Stimulated activated CD4-positive, alpha-beta T cell treated with anti-CD3 and anti-CD28 coated beads, Interleukin-12 subunit alpha, Interleukin-12 subunit beta, amount 100 ng/mL, for 24 hours (primary cell): ENCODE measurements at places on chromosomes 4 and X.

- DNase-seq = no peak
Measured at GRCh38 chr4:4842476-4843441, 16.7 kb upstream of the MSX1 start.

DNA sequence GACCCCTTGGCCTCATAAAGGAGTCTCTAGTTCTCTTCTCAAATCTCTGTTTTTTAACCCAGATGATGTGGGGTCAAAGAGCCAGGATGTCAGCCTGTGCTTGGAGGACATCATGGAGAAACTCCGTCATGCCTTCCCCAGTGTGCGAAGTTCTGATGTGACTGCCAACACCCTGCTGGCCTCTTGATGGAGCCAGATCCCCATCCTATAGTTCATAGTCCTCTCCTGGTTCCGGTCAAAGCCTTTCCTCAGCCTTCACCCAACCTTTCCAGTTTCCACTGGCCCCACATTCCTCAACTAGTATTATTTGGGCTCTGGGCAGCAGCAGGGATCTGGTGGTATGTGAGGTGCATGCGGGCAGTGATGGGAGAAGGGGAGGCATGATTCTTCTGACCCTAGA lies 30.7 kb downstream of the TAF7L start:
- no peak for DNase-seq

- no peak for DNase-seq
Measured at GRCh38 chr4:74397748-74398426, 32.9 kb downstream of the EREG start.

- no peak for DNase-seq
Measured at GRCh38 chr4:77777135-77777807, 41.9 kb downstream of the CNOT6L start.

GRCh38 chrX:153799326-153799725 lies 4.9 kb downstream of the SSR4 start:
- DNase-seq = no peak

- no peak for DNase-seq
Measured at GRCh38 chr4:7068279-7068842, 497 bp upstream of the GRPEL1 start.

DNA sequence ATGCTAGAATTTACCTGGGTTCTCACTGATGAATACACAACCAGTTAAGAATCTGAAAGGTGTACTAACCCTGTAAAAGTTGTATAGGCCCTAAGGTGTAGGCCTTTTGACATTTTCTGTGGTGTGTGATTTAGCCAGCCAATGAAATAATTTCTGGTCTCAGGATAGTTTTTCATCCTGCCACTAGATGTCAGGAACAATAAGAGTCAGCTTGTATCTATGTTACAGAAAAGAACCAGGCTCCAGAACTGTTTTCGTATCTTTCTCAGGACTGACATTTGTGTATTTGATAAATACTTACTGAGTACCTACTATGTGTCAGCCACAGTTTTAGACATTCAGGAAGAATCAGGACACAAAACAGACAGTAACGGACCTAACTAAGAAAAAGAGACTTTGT lies 673.6 kb upstream of the TENM3 start:
- DNase-seq = no peak

DNA sequence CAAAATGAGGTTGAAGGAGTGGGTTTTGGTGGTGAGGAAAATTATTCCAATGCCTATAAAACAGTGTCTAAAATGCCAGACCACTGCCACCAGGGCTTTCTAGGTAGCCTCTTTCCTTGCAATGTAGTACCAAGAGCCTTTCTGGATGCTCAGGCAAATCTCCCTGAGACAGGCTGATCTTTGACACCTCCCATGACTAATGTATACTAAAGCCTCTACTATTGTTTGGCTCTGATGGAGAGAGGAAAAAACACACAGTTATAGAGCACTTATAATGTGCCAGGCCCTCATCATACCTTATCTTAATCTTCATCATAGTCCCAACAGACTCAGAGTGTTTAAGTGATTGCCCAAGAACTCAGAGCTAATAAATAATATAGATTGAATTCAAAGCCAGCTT lies 5.8 kb downstream of the MTMR8 start:
- no peak for DNase-seq

GRCh38 chr4:83217721-83218522 lies 66.7 kb downstream of the COQ2 start:
- DNase-seq = peak; percentile 43

DNA sequence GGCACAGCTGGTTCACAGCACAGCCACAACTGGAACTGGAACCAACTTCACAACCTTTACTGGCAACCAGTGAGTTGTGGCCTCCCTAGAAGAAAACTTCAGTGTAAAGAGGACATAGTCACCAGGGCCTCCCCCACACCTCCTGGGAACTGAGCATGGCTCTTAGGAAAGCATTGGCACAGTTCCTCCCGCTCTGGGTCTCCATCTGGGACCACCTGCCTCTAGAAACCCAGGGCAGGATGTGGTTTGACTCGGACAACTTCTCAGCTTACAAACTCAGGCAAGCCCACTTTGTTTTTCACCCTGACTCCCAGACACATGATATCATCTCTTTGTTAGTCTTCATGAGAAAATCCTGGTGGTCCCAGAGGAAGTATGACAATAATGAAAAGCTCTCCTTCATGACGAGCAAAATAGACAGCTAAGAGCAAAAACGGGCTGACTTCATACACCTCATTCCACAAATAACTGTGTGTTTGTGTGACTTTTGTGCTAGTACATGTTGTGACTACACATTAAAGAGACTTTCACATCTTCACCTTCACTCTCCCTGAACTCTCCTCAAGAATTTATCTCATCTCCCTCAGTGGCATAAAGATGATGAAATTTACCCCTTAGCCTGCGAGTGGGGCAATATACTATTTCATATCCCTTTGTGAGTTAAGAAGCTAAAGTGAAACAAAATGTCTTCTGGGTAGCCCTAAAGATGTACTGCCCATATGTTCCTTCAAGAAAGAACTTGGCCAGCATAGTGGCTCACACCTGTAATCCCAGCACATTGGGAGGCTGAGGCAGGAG lies 75.4 kb downstream of the SH3KBP1 start:
- DNase-seq = no peak

GRCh38 chr4:187477224-187477623 lies 518.3 kb upstream of the ZFP42 start:
- DNase-seq = no peak

DNA sequence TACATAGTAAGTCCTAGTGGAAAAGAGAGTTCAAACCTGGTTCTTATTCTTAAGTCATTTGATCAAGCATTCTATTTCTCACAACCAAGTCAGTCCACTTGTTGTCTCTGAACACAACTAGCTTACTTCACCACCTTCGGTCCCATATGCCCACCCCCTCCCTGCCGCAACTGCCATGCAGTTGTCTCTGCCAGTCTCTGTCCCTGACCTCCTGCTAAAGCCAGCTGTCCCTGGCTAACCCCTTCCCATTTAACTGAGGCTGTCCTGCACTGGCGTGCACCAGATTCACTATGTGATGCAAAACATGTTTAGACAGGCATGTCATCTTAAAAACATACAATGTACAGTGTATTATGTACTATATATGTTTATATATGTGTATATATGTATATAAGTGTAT lies 12.7 kb downstream of the FRAS1 start:
- DNase-seq = no peak

DNA sequence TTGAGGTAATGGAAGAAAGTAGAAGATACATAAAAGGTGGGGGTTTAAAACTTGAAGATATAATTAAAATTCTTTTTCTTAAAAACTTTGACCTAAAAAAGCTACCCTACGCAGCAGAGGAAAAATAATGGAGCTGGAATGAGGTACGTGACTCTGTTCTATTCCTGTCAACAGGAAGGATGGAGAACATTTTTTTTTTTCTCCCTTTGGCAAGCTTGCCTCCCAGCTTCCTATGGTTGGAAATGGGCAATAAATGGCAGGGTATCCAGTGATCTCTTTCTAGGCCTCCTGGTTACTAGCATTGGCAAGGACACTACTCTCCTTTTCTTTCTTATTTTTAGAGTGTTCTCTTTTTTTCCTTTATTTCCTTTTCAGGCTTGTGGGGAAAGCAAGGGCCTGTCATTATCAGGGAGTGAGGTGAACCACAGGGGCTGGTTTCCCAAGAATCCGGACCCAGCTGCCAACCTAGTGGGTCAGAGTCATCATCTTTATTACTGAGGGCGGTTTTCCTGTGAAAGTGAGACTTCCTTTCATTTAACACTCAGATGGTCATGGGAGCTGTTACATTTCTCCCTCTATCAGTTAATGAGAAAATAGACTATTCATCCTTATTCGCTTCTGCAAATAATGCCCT lies 224.6 kb downstream of the SPRY1 start:
- DNase-seq = no peak

- DNase-seq = no peak
Measured at GRCh38 chrX:45842207-45842925, 641.7 kb upstream of the DIPK2B start.

DNA sequence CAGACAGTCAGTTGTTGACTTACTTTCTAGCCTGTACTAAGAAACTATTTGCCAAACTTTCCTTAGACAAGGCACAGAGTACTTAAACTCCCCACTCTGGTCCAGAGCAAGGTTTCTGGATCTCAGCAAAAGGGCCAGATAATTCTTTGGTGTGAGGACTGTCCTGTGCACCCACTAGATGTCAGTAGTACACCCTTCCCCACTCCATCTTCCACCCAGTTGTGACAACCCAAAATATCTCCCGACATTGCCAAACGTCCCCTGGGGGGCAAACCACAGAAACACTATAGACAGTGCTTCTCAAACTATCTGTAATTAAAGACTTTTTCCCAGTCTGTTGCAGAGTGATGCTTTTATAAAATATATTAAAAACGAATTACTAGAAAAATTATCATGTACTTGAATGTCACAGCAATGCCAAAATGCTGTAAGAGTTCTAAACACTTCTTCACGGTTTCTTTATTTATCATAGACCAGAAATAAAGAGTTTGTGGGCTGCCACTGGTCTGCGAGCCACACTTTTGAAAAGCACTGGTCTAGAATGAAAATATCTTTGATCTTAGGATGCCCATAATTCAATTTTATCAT lies 203.5 kb downstream of the PRDM5 start:
- no peak for DNase-seq

DNA sequence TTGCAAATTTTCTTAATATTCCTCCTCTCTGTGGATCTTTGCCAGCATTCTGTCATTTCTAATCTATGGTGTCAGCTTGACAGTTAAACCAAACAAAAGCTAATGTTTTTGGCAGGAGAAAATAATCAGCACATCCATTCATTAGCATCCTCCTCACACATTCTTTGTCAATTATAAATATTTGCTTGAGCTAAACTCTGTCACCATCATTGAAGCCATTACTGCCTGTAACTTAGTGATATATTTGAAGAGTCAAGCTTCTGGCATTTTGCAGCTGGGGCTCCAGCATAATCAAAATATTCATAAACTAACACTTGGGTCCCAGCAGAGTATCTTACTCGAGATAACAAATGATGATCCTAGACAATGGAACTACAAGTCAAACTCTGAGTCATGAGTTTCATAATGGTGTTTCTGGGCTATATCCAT lies 126.1 kb downstream of the EIF4E start:
- no peak for DNase-seq

GRCh38 chr4:30262379-30262778 lies 457.8 kb upstream of the PCDH7 start:
- DNase-seq = no peak
